Effector memory CD8-positive, alpha-beta T cell (primary cell): ENCODE measurements at places on chromosomes 6 and 20.

DNA sequence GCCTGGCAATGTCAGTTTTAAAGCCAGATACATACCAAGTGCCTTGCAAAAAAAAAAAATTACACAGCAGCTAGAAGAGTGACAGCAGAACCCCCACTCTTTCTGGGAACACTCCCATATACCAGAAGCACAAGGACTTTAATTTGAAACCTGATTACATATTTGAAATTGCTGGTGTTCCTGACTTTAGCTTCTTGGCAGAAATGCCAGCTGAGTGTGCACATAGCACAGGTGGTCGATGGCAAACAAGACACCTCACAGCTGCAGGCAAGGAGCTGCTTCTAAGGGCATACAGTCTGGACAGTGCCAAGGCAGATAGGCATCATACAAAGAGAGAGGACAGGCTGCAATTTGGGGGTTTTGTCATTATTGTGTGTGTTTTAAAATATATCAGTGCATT, 150.7 kb upstream of the SGK1 start:
- DNase-seq: no peak

DNA sequence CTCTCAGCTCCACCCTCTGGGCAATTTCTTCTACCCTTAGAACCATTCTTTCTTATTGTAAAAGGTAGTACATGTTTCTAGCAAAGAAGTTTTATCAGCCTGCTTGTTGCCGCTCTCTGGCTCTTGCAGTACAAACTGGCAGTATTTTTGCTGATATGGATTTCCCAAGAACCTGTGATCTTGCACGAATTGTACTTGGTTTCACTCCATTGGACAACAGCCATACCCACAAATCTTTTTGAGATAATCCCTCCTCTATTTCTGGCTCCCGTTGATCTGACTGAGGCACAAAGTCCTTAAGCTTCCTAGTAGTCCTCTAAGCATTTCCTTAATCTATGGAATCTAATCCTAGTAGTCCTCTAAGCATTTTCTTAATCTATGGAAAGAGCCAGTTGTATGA, 487.0 kb upstream of the PTCHD4 start:
- DNase-seq: no peak

DNA sequence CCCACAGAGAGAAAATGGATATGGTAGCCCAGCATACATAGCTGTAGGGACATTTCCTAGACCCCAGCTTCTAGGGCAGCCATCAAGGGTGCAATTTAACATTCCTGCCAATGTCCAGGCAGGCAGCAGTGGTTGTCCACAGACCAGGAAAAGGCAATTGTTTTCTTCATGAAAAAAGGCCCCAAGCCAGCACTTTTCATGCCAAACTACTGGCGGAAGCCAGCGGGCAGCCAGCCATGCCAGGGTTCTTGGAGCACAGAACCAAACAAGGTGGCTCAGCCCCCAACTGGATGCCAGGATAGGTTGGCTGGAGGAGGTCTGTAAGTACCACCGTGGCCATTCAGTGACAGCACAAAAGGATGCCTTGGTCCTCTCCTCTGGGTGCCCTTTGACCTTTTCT, 94.6 kb downstream of the BANF2 start:
- no peak for DNase-seq

DNA sequence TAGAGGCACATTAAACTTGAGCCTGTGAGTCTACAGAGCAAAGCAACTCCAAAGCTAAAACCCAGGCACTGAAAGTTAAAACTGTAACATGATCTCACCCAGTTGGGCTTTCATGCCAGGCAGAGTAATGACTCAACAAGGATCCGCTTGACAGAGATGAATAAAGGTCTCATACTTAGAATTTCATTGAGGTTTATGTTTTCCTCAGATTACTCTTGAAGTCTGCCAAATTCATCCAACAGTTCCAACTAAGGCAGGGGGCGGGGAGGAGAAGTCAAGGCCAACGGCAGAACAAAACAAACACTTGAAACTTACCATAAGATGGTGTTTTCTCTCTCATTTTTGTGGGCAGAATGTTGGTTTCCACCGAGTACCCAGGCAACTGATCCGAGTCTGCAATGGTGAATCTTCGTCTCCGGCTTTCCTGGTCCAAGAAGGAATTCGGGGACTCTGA, 54.0 kb upstream of the IPCEF1 start:
- DNase-seq: no peak

GRCh38 chr6:46953921-46954320, 32.2 kb upstream of the ADGRF5 start:
- DNase-seq: no peak

DNA sequence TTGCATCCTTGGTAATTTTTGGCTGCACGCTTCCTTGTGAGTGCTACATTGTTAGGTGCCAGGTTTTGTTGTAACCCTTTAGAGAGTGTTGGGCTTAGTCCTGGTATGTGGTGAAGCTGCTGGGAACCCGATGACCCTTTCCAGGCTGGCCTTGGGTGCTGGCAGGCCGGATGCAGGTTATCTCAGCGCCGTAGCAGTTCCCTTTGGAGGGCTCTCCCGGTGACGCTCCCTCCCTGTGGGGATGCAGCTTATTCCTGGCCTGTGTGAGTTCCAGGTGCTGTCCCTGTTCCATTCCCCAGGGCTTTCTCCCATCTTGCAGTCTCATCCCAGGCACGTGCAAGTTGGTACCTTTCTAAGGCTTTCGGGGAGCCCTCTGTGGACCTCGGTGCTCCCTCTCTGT, 13.9 kb upstream of the BHLHE23 start:
- no peak for DNase-seq

- no peak for DNase-seq
Observed at GRCh38 chr20:19975901-19976300, 41.3 kb upstream of the NAA20 start.

GRCh38 chr6:93471281-93471680, 51.9 kb upstream of the EPHA7 start:
- no peak for DNase-seq

GRCh38 chr6:116020738-116021137, 40.0 kb downstream of the FRK start:
- no peak for DNase-seq
